ENCODE measurements at places on chromosomes 6 and 20.

- no peak for DNase-seq
These were observed 81.5 kb downstream of the EDN1 start for GRCh38 chr6:12371641-12372146.

- DNase-seq: no peak
These were observed 71.2 kb upstream of the AFDN start for GRCh38 chr6:167755461-167755860.

- DNase-seq: peak; percentile 26
These were observed 29.7 kb upstream of the CD93 start for GRCh38 chr20:23115822-23116221.

- DNase-seq: no peak
These were observed 163.2 kb downstream of the SYNDIG1 start for GRCh38 chr20:24632581-24632980.

DNA sequence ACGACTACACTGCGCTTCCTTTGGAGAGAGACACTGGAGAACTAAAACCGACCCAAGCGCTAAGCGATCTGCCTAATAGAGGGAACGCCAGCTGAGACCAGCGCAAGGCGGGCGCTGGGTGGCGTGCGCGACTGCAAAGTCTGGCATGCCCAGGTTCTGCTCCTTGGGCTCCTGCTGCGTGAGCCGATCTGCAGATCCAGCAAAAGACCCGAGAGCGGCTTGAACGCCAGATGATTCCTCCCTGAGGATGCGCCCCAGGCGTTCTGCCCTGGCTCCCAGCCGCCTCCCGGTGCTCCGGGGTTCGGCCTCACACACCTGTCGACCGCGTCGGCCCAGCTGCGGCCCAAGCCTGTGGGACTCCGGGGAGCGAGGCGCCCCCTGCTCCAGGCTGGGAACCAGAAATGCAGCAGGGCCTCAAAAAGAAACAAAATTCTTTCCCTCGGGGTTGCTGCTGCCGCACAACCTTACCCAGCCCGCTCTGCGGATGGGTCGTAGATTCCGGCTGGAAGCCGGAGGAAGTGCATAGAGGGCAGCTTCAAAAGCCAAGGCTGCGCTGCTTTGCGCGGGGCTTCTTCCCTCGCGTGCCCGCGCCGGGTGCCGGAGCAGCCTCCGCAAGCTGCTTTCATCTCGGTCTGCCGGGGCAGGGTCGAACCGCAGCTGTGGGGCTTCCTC is 17.9 kb upstream of the PRDM13 start:
- peak; percentile 70 for DNase-seq

DNA sequence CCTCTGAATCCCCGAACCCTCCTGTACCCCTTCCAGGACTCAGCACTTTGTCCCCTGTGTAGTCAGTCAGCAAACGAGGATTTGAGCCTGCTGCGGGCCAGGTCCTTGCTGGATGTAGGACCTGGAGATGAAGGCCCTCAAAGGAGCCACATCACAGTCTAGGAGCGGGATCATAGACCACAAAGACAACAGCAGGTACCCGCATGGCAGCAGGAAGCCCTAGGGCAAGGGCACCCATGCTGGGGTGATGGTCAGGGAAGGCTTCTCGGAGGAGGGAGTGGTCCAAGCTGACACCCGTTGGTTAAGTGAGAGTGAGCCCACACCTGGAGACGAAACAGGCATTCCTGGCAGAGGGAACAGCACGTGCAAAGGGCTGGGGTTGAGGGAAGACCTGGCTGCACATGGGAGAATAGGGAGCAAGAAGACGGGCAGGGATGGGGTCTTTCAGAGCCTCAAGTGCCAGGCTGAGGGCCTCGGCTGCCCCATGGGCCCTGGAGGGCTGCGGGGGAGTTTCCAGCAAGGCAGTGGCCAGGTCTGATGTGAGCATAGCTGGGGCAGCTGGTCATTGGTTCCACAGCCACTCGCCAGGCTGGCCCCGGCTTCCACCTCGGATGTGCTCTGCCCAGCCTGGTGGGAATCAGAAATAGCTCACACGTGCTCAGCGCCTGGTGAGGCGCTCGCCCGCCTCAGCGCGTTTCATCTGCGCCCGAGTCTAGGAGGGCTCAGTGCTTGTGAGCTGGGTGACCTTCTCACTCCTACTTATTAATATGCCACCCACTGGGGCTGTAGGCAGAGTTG is 15.0 kb downstream of the DLGAP4 start:
- DNase-seq: no peak

DNA sequence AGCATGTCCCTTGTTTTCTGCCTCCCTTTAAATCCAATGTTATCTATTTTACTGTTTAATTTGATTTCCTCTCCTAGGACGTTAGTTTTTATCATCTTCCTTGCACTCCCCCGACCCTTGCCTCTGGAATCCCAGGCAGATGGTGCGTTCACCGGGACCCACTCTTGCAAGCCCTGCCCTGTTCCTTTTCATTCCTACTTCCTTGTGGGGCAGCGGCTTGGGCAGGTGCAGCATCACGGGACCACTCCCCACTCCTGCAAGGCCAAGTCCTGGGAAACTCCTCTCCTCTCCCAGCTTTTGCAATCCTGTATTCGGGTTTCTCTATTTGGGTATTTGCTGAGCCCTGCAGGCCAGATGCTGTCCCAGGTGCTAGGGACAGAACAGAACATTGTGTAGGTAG is 5.8 kb upstream of the CDH4 start:
- no peak for DNase-seq

DNA sequence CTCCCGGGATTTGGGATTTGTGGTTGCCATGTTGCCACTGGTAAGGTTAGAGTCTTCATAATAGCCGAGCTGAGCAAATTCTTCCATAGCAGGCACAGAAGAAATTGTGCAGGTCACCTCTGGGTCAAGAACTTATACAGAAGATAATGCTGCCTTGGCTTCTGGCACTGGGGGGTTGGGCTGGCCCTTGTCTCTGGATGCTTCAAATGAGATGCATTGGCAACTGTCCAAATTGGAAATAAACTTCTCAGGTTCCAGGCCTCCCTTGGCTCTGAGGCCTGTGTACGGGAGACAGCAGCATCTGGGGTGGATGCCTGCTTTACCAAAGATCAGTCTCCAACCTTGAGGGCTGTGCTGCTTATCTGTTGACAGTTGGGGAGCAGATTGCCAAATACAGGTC is 26.2 kb downstream of the MYO6 start:
- no peak for DNase-seq

DNA sequence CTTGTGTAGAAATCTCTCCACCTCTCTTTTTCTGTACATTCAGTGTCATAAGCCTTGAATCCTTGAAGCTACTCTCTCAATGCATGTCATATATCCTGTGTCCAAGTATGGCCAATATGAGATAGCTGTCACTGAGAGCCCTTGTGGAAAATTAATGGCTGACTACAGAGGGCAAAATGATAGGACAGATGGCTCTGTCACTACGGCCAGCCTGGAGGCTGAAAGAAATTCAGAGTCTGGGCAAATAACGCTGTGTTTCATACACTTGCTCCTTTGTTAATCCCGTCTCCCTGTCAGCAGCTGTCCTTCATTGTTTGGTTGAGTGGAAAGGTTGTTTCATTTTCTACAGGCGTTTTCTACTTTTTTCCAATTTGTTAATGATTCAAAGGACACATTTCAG is 70.4 kb upstream of the VGLL2 start:
- no peak for DNase-seq

- no peak for DNase-seq
These were observed 128.0 kb downstream of the RIN2 start for GRCh38 chr20:19885939-19886660.

- DNase-seq: no peak
These were observed 26.0 kb downstream of the MYLIP start for GRCh38 chr6:16154904-16155303.

DNA sequence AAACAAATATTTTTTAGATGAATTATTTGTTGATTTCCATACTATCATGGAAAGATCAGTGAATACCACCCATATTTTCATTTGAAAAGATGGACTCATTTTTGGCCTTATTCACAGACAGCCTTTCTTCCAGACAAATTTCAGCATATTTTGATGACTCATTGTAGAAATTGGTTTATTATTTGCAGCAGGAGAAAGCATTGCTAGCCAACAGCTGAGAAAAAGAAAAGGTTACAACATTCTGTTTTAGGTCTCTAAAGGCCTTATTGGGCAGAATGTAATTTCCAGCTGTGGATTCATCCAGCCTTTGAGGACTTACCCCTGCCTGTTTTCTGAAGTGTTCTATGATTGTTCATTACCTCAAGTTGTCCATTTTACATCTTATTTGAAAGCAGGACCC is 201.9 kb downstream of the PLCB4 start:
- DNase-seq: no peak

GRCh38 chr6:46888578-46888977 is 33.2 kb downstream of the ADGRF5 start:
- DNase-seq: no peak

GRCh38 chr6:137148306-137149034 is 25.0 kb downstream of the IL22RA2 start:
- no peak for DNase-seq

- DNase-seq: no peak
These were observed 366 bp downstream of the SLC22A1 start for GRCh38 chr6:160121981-160122380.

- DNase-seq: no peak
These were observed 190.3 kb downstream of the TAF4 start for GRCh38 chr20:61875221-61875885.

GRCh38 chr20:33645396-33645795 is 16.7 kb upstream of the C20orf144 start:
- DNase-seq: no peak

GRCh38 chr6:40338306-40338705 is 248.9 kb downstream of the LRFN2 start:
- DNase-seq: no peak

DNA sequence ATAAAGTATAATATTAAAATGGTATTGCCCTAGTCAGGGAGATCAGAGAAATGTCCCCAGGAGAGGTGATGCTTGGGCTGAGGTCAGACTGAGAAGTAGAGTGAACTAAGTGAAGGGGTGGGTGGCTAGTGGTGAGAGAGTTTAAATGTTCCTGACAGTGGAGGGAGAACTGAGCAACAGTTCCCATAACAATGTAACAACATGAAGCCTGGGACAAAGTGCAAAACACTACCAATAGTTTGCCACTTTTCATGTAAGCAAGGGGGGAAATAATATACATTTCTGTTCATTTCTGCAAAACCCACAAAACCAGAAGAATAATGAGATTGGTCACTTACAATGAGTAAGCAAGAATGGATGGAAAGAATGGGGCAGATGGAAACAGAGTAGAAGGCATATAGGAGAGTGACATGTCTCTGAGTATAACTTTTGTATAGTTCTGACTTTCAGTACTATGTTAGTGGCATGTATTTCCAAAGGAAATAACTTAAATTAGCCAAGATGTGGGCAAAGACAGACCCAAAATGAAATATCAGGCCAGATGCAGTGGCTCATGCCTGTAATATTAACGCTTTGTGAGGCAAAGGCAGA is 13.3 kb upstream of the FAXC start:
- peak; percentile 72 for DNase-seq

DNA sequence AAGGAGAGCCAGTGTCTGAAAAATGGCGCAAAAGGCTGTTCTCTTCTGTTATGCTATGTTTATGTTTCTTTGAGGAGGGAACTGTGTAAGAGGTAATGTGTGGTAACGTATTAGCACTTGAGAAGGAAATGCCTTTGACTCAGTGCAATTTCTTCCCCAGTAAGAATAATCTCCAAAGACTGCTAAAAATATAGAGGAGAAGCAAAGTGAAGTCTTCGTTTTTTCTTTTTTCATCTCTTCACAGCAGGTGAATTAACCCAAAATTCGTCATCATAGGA is 47.1 kb upstream of the IFNGR1 start:
- no peak for DNase-seq

- no peak for DNase-seq
These were observed 8.6 kb downstream of the AHCY start for GRCh38 chr20:34294563-34294962.

DNA sequence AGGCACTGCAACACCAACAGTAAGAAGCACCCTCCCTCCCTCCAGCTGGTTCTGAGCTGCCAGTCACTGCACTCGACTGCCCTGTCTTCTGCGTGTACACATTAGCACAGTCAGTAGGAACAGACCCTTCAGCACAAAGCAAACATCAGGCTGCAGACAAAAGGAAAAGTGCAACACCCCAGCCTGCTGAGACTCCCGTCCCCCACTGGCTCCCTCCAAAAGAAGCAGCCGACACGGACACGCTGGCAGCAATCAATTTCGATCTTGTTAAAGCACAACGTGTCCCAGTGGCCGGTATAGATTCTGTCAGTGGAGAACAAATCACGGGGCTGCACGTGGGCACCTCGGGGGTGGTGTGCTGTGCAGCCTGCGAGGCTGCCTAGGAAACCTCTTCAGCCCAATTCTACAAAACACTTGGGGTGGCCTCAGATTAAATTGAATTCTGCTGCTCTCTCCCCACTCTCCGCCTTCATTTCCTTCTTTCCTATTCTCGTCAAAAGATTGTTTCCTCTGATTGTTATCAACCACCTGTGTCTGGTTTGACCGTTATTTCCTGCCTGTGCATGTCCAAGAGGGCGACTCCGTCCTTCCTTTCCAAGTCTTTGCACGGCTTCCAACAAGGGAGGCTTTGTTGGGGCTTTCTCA is 38.7 kb downstream of the TRAF3IP2 start:
- peak; percentile 28 for DNase-seq

- DNase-seq: peak; percentile 53
These were observed 20.5 kb upstream of the SUPT3H start for GRCh38 chr6:45398075-45398813.

- peak; percentile 72 for DNase-seq
These were observed 123.0 kb downstream of the SLC16A10 start for GRCh38 chr6:111210194-111210728.

DNA sequence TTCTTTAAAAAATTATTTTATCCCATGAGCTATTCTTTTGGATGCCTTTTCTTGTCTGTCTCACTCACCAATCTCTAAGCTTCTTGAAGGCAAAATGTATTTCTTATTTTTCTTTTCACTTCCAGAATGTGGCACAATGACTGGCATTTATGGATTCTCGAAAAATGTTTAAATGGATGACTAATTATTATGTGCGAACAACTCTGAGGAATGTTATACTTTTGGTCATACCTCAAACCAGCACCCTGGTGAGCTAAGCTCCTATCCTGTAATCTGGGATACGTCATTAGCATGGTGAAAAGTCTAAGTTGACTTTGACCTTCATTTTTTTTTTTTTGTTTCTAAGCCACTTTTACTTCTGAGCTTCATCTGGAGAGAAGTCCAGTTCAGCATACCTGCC is 214.0 kb upstream of the CEP162 start:
- no peak for DNase-seq

DNA sequence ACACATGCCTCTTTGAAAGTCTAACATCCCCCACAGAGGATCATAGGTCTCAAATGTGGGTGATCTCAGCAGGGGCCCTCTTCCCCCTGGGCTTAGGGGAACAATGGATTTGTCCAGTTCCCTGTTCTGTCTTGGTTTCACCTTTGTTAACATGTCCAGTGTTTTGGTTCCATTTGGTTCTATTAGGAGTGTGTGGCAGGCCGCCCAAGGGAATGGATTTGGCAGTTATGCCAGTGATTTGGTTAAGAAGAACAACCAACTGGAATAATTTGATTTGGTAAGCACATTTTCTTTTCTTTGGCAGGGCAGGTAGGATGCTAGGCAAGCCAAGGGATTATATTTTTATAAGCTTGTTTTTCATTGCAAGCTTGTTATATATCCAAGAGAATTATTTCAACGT is 28.5 kb upstream of the ENPP1 start:
- no peak for DNase-seq
